ENCODE measurements at places on chromosomes 2 and 18.

DNA sequence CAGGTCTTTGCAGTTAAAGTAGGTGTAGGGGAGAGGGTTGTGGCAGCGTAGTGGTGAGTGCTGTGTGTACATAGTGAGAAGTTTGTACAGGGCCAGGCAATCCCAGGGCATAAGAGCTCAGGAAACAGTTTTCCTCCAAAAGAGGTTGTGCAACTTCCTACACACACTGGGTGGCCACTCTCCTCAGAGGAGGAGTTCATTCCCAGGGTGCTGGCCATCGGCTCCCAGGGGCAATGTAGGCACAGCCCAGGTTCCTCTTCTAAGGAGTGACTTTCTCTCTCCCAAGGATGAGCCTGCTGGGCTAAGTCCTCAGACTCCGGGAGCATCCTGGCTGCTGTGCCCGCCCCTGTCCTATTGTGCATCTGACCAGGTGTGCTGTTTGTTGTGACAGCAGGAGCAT, 3.0 kb downstream of the ACOXL start:
- DNase-seq: no peak

- DNase-seq: no peak
Measured at GRCh38 chr2:28583899-28584553, 88.2 kb downstream of the PLB1 start.

- DNase-seq: no peak
Measured at GRCh38 chr2:218816561-218817011, 15.0 kb downstream of the PRKAG3 start.

GRCh38 chr2:23776021-23776420, 150.9 kb downstream of the ATAD2B start:
- DNase-seq: no peak

DNA sequence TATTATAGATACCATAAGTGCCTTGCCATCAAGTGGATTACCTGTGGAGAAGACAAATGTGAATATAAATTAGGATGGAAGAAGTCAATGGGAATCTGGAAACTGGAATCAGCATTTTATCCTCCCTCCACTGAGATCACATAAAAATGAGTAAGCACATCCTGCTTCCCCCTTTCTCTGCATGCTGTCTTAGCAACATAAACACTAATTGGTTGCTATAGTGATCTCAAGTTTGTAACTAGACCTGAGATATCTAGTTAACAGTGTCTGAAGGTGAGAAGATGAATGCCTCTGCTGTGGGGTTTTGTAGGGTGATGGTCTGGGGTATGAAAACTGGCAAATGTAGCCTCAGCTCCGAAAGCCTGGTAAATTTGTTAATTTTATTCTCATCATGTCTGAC, 1357.5 kb upstream of the CELF4 start:
- peak; percentile 35 for DNase-seq

GRCh38 chr18:9410515-9410914, 64.8 kb upstream of the RALBP1 start:
- no peak for DNase-seq

DNA sequence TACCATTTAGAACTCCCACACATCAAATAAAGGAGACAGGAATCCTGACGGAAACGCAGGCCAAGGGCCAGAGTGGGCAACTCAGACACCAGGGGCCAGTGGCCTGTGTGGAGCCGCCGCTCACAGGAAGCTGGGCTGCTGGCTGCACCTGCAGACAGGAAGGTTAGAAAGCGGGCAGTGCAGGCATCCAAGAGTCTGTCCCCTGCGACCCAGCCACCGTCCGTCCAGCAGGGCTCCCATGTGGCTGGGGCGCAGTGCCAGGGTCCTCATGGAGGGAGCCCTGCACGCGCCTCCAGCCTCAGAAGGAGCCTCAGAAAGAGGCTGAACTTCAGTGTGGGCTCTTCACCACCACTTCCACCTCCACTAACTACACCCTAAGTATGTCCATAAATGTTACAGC, 2.5 kb upstream of the ANO7 start:
- DNase-seq: no peak

- no peak for DNase-seq
Measured at GRCh38 chr18:50135903-50136302, 59.0 kb downstream of the MYO5B start.

GRCh38 chr2:232697807-232698110, 628 bp downstream of the GIGYF2 start:
- peak; percentile 21 for DNase-seq

GRCh38 chr2:170917219-170917913, 11.7 kb upstream of the GORASP2 start:
- DNase-seq: no peak

DNA sequence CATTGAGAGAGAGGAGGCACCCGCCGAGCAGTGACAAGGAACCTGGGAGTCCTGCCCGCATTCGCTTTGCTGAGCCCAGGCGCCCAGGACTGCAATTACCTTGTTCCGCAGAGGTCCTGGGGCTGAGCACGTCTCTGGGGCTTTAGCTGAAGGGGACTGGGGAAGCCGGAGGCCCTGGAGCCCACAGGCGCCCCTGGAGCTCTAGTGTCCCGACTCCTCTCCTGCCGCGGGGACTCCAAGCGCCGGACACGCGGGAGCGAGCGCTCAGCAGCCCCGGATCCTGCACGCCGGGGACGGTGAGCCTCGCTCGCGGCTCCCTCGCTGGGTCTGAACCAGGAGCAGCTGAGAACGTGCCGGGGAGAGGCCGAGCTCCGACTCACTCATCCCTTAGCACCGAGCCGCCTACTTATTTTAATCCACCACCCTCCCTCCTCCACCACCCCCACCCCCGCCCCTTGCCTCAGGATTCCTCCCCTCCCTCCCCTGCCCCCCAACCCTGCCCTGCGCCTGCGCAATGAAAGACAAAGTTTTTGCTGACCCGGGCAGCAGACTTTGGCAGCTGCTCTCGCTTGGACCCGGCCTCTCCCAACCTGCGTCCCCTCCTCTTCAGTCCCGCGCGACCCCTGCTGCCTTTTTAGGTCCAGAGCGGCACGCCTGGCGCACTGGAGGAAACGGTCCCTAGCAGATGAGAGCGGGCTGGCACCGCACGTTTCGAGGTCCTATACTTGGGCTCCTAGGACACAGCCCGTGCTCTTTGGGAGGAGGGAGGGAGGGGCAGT, at the start of gene OSR1:
Gene OSR1 (minus strand): TSS at position 382 of the 779 bp plus-strand sequence. CDS start 4,818 bp downstream, outside the sequence.
- DNase-seq: peak; percentile 10

DNA sequence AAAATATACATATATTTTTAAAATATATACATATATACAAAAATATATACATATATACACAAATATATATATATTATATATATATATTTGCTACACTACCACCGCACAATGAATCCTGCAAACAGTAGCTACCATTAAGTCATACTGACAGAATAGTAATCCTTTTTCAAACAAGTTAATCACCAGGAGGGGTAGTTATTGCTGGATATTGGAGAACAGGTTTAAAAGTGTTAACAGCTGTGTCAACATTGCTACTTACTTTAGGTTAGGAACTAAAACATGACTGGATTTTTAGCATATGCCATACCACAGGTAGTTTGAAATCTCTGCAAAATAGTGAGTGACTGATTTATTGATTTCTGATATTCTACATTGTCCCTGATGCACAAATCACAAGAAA, 529.1 kb upstream of the CDH7 start:
- DNase-seq: no peak

- no peak for DNase-seq
Measured at GRCh38 chr2:36733215-36733614, 36.7 kb downstream of the VIT start.

DNA sequence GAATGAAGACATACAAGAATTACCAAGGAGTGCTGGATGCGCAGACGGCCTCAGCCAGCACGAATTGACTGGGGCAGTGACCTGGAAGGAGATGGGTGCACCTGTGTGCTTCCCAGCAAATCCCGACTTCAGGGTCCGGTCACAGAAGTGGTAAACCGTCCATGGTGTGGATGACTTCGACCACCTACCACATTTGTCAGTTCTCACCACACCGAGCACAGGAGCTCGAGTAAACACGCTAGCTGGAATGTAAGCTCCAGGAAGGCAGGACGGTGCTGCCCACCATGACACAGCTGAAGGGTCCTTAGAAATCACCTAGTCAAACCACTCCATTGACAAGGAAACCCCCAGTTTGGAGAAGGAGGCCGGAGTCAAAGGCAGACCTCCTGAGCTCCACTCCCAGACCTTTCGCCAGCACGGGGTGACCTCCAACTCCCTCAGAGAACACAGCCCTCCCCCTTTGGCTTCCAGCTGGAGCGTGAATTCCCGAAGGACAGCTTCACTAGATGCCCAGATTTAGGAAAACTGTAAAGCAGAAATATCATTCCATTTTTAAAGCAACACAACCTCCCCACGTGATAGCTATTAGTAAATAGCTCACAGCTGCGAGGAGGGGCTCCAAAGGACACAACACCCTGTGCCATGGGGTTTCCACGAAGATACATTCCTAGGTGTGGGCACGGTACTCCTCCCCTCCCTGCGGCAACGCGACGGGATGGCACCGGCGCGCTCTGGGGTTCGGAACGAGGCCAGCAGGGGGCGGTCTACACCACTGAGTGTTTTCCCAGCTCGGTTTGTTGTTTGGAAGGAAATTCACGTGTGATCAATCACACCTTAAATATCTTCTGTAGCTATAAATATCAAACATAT, 34.1 kb upstream of the GNAL start:
- DNase-seq: no peak

DNA sequence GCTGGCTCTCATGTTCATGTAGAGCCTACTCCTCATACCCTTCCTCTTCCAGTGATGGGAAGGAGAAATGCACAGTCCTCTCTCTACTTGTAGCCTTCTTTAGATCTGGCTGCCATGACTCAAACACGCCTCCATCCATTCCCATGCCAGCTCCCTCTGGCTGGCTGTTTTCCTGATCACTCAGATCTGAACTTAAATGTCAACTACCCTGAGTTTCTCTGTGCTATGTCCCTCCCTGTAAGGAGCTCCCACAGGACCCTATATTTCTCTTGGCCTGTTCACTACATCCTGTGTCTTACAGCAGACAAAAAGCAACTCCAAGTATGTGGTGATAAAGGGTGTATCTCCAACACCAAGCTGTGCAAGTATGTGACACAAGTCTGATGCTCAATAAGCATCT, 152.4 kb downstream of the TCF4 start:
- DNase-seq: no peak

DNA sequence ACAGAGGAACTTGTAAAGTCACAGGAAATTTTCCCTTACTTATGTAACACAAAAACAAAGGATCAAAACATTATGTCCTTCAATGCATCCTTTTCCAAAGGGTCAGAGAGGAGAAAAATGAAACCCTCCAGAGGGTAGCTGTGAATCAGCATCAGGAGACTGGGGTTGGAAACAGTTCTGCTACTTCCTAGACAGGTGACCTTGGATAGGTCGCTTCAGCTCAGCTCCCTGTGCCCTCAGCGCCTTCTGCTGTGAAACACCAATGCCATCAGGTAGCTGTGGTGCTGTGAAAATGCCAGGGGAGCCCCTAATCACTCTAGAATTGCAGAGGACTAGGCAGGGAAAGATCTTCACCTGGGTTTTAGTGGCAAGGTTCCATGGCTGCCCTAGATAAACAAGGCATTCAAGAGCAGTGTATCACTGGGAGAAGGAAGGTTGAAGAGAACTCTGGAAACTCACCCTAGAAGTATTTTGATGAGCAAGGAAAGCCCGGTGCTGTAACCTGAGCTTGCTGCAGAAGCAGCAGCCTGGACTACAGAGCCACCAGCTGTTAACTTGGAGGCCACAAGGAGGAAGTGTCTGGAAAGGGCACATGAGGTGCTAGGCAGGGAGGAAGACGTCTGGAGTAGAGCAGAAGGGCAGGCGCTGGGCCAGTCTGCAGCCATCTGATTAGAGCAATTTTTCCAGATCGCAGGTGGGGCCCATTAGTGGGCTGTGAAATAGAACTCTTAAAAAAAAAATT, 100.7 kb upstream of the MCFD2 start:
- peak; percentile 61 for DNase-seq

DNA sequence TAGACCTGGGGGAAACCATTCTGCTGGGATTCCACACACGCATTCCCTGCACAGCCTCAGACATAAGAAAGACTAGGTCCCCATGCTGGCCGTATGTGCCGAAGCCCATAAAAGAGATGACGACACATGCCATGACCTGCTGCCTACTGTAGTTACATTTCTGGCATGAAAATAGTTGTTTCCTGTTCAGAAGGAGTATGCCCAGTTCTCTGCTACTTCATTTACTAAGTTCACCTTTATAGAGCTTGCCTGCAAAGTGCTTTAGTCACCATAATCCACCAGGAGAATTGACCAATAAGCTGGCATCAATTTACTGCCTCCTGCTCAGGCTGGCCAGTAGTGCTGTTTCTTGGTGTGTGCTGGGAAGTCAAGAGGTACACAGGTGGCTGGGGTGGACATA, 150.2 kb upstream of the ALPP start:
- no peak for DNase-seq

All from DMS79 treated with DMSO at 0.1 percent for 48 hours (cell line).